ENCODE measurements at places on chromosomes 3 and 15. TPM values are rescaled to one million over a fixed set of nuclear protein-coding genes. Genes with fewer than 3 reads are reported as not detected.

DNA sequence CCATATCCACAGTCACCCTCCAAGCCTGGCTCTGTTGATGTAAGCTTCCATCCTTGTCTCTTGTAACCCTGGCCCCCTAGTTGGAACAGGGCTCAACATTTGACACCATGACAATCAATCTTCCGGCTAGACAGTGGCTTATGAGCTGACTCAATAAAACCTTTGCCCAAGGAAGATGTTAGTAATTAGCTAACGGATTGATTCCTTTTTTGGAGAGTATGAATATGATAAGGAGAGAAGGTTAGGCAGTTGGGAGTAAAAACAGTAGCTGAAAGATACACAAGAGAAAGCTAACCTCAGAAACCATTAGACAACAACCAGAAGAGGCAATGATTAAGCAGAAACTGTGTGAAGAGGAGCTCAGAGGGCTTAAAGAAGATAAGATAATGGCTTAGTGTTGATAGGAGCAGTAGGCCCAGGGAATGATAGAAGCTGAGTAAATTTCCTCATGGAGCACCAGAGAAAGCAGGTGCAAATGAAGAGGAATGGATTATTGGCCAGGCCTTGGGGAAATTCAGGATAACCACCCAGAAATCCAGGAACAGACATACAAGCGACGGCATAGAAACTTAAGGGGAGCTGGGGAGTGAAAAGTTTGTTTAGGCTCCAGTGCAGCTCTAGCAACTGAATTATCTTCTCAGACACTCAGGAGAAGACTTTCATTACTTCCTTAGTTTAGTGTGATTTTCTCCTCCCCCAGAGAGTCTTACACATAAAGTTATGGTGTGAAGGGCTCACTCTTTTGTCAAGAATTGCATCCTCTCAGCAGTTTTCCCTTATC is 7.8 kb upstream of the RFX7 start:
- ATAC-seq: no peak

DNA sequence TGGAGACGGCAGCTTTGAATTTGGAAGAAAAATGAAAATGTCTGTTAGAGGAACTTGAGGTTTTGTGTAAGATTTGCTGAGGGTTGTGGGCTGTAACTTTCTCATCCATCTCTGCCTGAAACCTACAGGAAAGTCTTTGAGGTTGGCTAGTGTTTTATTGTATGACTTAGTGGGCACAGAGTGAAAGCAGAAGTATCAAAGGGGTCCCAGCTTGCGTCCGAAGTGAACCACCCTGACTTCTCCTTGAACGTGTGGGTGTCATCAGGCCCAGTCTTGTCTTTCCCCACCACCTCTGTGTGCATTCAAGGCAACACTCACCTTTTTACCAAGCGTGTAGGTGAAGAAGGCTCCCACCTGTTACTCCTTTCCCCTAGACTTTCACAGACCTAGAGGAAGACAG is 682.1 kb upstream of the CFAP20DC start:
- H3K4me1 ChIP-seq: no peaks in the 10 kb centered on the region
- H3K4me3 ChIP-seq: no peak overlapping the region
- H3K36me3 ChIP-seq: no peaks in the 10 kb centered on the region
- no peak for ATAC-seq
- H3K27ac ChIP-seq: no peak overlapping the region

DNA sequence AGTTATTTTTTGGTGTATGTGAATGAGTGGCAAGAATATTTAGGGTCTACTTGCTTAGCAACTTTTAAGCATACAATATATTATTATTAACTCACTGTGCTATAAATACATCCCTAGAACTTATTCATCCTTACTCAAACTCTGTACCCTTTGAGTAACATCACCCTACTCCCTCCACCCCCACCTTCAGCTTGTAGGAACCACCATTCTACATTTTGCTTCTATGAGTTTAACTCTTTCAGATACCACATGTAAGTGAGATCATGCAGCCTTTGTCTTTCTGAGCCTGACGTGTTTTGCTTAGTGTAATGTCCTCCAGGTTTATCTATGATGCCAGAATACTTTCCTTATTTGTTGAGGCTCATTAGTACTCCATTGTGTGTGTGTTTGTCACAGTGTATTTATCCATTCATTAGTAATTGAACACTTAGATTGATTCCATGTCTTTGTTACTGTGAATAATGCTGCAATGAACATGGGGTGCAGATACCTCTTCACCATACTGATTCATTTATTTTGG is 526.9 kb downstream of the PYDC2 start:
- no peak overlapping the region for H3K4me3 ChIP-seq
- no peaks in the 10 kb centered on the region for H3K27me3 ChIP-seq

DNA sequence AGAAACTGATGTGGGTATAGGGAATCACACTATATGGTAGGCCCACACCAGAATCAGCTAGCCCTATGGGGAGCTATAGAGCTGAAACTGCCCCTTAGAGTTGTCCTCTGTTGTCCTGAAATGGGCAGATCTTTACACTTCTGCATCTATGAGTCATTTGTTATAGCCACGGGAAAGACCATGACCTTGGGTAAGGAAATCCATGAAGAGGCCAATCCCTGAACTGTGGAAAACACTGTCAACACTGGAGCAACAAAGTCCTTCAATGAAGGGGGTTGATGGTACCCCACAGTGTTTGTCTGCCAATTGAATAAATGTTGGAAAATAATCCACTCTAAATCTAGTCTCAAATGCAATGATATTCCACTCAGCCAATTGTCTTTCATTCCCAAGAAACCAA is 5.2 kb upstream of the CD200R1 start:
- no peak for ATAC-seq
- H3K27me3 ChIP-seq: no peaks in the 10 kb centered on the region
- H3K36me3 ChIP-seq: no peaks in the 10 kb centered on the region
- no peak overlapping the region for H3K4me3 ChIP-seq
- H3K27ac ChIP-seq: no peak overlapping the region
- H3K4me1 ChIP-seq: peaks cover 4% of the 10 kb centered on the region

TRIM59 gene
- 2.3 TPM for total RNA-seq

DNA sequence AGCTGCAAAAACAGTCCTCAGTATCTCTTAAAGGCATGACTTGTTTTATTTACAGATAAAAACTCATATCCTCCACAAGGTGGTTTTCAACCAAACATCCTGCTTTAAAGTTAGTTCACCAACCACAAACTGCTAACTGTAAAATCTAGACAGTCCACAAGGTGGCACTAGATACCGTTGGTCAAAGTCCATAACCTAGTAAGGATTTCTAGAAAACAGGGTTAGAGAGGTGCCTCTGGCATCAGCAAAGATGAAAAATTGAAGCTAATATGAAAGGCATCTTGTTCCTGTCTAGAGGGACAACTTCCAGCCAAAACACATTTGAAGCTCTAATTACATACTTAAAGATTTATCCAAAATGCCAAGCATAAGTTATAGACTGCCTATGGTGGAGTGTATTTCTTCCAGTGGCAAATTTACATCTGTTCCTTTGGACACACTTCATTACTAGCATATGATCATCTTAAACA is 56.0 kb downstream of the ZMAT3 start:
- H3K4me1 ChIP-seq: no peaks in the 10 kb centered on the region
- H3K27me3 ChIP-seq: no peaks in the 10 kb centered on the region
- no peak overlapping the region for H3K4me3 ChIP-seq
- peak; percentile 77 for ATAC-seq

DNA sequence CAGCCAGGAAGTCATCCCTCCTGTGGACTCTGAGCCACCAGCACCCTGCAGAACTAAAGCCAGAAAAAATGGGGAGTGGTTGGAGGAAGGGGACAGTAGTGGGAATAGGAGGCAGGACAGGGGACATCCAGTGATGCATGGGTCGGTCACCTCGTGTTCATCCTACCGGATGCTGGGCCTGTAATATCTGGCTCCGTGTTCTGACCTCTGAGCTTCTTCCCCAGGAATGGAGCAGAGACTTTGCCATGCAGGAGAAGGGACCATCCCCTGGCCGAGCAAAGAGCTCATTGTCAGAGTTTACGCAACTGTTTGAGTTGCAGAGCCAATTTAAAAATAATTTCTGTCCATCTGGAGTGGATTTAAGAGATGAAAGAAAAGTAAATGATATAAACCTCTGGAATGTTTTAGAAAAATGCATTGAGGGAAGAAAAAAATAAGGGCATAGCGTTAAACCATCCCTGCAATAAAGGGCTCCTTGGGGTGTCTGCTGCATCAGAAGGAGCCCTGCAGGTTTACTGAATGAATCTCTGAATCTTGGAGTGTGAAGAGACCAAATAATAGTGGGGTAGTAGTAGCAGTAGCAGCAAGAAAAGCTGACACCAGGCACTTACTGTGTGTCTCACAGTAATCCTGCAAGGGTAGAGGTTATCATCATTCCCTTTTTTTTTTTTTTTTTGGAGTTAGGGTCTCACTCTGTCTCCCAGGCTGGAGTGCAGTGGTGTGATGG is 70.9 kb downstream of the AAGAB start:
- ATAC-seq: peak; percentile 61
- no peak overlapping the region for H3K27ac ChIP-seq
- no peaks in the 10 kb centered on the region for H3K27me3 ChIP-seq
- H3K4me1 ChIP-seq: peaks cover 37% of the 10 kb centered on the region
- H3K4me3 ChIP-seq: no peak overlapping the region
- no peaks in the 10 kb centered on the region for H3K36me3 ChIP-seq

GRCh38 chr15:73704869-73705645 is 20.9 kb downstream of the CD276 start:
- no peaks in the 10 kb centered on the region for H3K36me3 ChIP-seq
- no peak overlapping the region for H3K27ac ChIP-seq
- peak; percentile 50 for ATAC-seq

DNA sequence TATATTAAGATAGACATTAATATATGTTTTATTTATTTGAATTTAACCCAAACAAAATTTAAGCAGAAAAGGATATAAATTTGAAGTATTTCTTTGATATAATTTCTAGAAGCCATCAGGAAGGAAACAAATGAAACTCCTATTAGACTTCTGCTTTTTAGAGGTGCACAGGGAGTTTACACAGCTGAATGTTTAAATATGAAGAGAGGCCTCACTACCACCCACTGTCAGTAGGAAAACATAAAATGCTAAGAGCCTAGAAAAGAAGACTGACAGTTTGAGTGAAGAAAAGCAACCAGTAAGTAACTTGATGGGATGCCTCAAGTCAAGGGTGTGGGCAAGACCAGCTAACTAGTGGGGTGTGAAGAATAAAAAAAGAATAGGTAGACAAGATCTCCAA is 19.7 kb downstream of the PLSCR2 start:
- H3K4me1 ChIP-seq: no peaks in the 10 kb centered on the region
- H3K27me3 ChIP-seq: no peaks in the 10 kb centered on the region
- no peak overlapping the region for H3K4me3 ChIP-seq
- no peaks in the 10 kb centered on the region for H3K36me3 ChIP-seq
- no peak overlapping the region for H3K27ac ChIP-seq
- no peak for ATAC-seq

TBC1D23 gene
- 30.8 TPM for total RNA-seq

UTS2B gene
- total RNA-seq: not detected

CD200 gene
- 15.6 TPM for total RNA-seq

DNA sequence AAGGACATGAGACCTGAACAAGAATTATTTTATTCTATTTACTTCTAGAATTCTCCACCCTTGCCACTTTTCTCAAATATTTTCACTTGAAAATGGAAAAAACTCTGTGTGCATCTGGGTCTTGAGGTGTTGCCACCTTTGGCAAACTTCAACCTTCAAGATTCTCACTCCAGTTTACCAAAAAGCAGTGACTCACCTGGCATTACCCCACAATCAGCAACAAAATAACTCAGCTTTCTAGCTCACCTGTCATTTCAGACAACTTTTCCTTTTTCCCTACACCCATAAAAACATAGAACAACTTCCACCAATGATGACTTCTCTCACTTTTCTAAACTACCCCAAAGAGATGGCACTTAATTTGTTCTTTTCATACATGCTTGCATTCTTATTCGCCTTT is 115.8 kb downstream of the DUT start:
- no peaks in the 10 kb centered on the region for H3K27me3 ChIP-seq
- no peak overlapping the region for H3K27ac ChIP-seq
- no peak for ATAC-seq
- no peak overlapping the region for H3K4me3 ChIP-seq
- peaks cover 6% of the 10 kb centered on the region for H3K36me3 ChIP-seq

- peaks cover 4% of the 10 kb centered on the region for H3K4me1 ChIP-seq
- ATAC-seq: peak; percentile 63
- H3K36me3 ChIP-seq: no peaks in the 10 kb centered on the region
- peak overlapping the region; percentile 6 for H3K27ac ChIP-seq
- H3K4me3 ChIP-seq: no peak overlapping the region
These were observed 12.8 kb upstream of the CSRNP1 start for GRCh38 chr3:39166134-39166710.

DNA sequence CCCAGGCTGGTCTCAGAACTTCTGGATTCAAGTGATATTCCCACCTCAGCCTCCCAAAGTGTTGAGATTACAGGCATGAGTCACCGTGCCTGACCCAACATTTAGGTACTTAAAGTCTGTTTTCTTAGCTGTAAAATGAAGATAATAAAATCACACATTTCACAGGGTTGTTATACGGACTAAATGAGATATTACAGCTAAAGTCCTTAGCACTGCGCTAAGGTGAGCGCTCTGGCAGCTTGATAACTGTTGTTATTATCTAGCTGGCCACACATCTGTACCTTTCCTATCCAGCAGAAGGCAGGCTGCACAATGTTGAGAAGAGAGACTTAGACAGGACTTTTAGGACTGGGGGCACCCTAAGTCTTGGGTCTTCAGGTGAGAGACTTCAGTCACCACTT is 2.7 kb upstream of the LIPH start:
- peaks cover 7% of the 10 kb centered on the region for H3K27me3 ChIP-seq
- no peaks in the 10 kb centered on the region for H3K36me3 ChIP-seq
- no peak for ATAC-seq
- H3K4me3 ChIP-seq: no peak overlapping the region
- H3K4me1 ChIP-seq: no peaks in the 10 kb centered on the region

PLSCR4 gene
- total RNA-seq: 42.0 TPM

- H3K4me3 ChIP-seq: no peak overlapping the region
- H3K36me3 ChIP-seq: no peaks in the 10 kb centered on the region
- ATAC-seq: no peak
- no peak overlapping the region for H3K27ac ChIP-seq
- no peaks in the 10 kb centered on the region for H3K4me1 ChIP-seq
These were observed 464.1 kb upstream of the CBLB start for GRCh38 chr3:106332884-106333283.

- no peaks in the 10 kb centered on the region for H3K36me3 ChIP-seq
- no peaks in the 10 kb centered on the region for H3K27me3 ChIP-seq
- H3K4me3 ChIP-seq: no peak overlapping the region
- no peak overlapping the region for H3K27ac ChIP-seq
These were observed 17.9 kb upstream of the CDCP1 start for GRCh38 chr3:45164056-45164455.

MYZAP gene
- 146 TPM for total RNA-seq

TMEM108 gene
- 2.7 TPM for total RNA-seq

GRCh38 chr15:44092221-44092620 is 102.8 kb downstream of the FRMD5 start:
- no peaks in the 10 kb centered on the region for H3K27me3 ChIP-seq
- no peaks in the 10 kb centered on the region for H3K36me3 ChIP-seq
- no peaks in the 10 kb centered on the region for H3K4me1 ChIP-seq
- H3K4me3 ChIP-seq: no peak overlapping the region
- no peak overlapping the region for H3K27ac ChIP-seq
- no peak for ATAC-seq

SEMA7A gene
- total RNA-seq: 2.5 TPM

DNA sequence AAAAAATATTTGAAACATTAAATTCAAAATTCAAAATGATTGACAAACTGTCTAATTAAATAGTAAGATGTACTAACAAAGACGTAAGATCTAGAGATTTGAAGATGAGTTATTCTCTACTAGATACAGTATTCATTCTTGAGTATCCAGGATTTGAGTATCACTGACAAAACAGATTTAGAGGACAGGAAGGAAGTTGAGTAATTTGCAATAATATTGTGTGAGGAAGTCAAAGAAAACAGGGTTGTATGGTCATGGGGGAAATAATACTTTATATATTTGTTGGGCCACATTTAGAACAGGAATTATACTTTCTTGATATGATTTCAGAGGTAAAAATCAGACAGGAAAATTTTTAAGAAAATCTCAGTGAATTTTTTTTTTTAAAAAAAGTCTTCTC is 393.1 kb upstream of the CDIN1 start:
- no peaks in the 10 kb centered on the region for H3K4me1 ChIP-seq
- H3K4me3 ChIP-seq: no peak overlapping the region
- H3K27ac ChIP-seq: no peak overlapping the region
